Mesothelial cell of epicardium (in vitro differentiated cells): ENCODE measurements at places on chromosomes 6 and 20. TPM values are rescaled to one million over a fixed set of nuclear protein-coding genes. Genes with fewer than 3 reads are reported as not detected.
A peak's percentile ranks its signal among the peaks of the same experiment; 100 is the strongest.

SLC17A2 gene
- not detected in 3 replicates for total RNA-seq

SCUBE3 gene
- 51.9 to 54.8 TPM (median 53.2 TPM) in 3 replicates for total RNA-seq

NRSN1 gene
- total RNA-seq: 1.1 to 1.4 TPM (median 1.2 TPM) in 3 replicates

CST7 gene
- total RNA-seq: not detected in 3 replicates

GPSM3 gene
- 7.6 to 10.1 TPM (median 8.6 TPM) in 3 replicates for total RNA-seq

DNA sequence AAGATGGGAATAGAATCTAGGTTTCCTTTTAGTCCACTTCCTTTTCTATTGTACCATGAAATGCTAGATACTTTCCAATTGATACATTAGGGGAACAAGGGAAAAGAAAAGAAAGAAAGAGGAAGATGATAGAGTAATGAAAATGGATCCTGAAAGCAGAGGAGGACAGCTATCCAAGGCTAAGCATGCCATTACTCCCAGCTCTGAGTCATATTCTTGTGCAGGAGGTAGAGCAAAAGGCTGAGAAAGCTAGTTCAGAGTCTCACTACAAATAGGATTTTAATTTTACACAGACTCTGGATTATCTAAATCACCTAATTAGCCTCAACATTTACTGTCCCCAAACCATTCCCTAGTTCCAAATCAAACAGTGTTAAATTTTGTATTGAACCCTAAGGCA, 23.6 kb downstream of the RWDD2A start:
- H3K4me3 ChIP-seq: no peak overlapping the region
- peaks cover 9% of the 10 kb centered on the region for H3K4me1 ChIP-seq
- no peaks in the 10 kb centered on the region for H3K27me3 ChIP-seq
- no peaks in the 10 kb centered on the region for H3K36me3 ChIP-seq
- H3K27ac ChIP-seq: no peak overlapping the region

- H3K4me1 ChIP-seq: peaks cover 5% of the 10 kb centered on the region
- no peaks in the 10 kb centered on the region for H3K27me3 ChIP-seq
- H3K27ac ChIP-seq: no peak overlapping the region
- peaks cover 1% of the 10 kb centered on the region for H3K36me3 ChIP-seq
- H3K4me3 ChIP-seq: no peak overlapping the region
- no peak for DNase-seq
Measured at GRCh38 chr6:75135450-75135849, 70.4 kb downstream of the COL12A1 start.

DNA sequence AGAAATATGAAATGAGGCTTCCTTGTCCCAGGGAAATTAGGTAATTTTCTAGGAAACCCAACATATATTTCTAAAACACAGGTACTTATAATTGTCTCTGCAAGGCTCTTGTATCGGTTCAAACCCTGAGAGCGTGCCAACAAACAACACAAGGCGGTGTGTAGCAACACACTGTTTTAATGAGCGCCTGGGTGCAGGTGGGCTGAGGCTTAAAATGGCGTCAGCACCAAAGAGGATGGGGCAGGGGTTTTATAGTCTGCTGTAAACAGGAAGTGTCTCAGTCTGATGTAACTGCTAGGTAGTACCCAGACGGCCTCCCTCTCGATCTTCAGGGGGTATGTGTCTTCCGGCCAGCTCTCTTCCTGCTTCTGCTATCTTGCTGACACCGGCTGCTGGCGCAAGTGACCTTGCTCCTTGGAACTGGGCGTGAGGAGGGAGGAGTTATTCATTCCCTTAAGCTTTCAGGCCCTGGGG, 69.7 kb downstream of the EPB41L2 start:
- no peak overlapping the region for H3K4me3 ChIP-seq

DNA sequence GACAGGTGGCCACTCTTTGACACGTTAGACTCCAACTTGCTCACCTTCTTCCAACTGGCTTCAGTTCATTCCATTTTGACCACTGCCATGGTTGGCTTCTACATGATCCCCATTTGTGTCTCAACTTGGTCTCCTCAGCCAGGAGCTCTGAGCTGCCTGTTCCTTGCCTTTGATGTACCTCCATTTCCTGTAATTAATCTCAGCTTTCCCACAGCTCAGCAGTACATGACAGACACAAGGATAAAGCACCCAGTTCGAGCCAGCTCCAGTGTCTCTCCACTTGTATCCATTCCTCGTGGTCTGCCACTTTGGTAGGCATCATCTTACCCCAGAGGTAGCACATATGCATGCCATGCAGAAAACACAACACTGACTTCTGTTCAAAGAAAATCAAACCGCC, 161.0 kb downstream of the TSHZ2 start:
- peaks cover 4% of the 10 kb centered on the region for H3K27me3 ChIP-seq
- H3K36me3 ChIP-seq: no peaks in the 10 kb centered on the region

DNA sequence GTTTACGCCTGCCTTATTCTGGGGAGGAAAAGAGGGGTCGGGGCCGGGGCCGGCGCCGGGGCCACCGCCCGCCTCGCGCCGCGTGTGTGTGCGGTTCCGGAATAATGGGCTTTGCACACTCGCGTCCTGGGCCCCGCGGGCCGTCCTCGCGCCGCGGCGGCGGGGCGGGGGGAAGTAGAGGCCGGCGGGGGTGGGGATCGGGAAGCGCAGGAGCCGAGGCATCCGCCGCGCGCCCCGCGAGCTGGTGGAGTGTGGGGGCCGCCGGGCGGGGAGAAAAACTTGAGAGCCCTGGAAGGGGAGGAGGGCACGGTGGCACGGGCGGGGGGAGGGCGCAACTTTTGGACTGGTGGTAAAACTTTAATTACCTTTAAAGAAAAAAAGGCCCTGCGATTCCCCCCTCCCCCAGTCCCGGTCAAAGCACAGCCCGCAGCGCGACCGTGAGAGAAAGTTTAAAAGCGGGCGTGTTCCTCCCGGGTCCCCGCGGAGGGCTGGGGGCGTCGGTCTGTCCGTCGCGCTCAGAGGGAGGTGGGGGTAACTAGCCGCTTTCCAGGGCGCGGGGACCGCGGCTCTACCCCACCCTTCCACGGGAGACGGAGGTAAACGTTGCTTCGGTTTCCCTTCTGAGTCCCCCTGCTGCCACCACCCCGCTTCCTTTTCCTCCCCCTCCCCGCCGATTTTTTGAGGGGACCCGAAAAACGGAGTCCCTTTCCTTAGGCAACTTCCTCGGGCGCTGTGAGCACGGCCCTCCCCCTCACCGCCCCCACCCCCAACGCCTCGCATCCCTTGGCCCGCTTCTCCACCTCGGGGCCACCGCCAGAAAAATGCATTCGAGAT, 1.9 kb downstream of the L3MBTL3 start:
- H3K4me1 ChIP-seq: peaks cover 10% of the 10 kb centered on the region
- H3K27me3 ChIP-seq: no peaks in the 10 kb centered on the region
- H3K36me3 ChIP-seq: peaks cover 9% of the 10 kb centered on the region
- H3K4me3 ChIP-seq: peak overlapping the region; percentile 95
- H3K27ac ChIP-seq: peak overlapping the region; percentile 98
